ENCODE measurements at places on chromosomes 13 and 19. TPM values are rescaled to one million over a fixed set of nuclear protein-coding genes. Genes with fewer than 3 reads are reported as not detected.
A peak's percentile ranks its signal among the peaks of the same experiment; 100 is the strongest.

DNA sequence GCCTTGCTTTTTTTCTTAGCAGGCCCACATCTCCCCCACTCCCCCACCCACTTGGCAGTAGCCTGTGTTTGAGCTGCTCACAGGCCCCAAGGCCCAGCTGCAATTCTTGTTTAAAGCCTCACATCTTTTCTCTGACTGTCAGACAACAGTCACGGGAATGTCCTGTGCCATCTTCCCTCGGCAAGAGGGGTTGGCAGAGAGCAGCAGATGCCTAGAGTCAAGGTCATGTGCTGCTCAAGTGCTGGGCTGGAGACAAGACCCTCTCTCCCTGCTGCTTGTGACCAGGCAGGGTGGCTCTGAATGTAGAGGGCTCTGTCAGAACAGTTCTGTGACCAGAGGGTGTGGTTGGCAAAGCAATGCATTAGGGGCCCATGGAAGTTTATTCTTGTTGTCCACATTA, 47.4 kb downstream of the BBC3 start:
- DNase-seq: no peak

- DNase-seq: no peak
These were observed 421 bp downstream of the ARID3A start for GRCh38 chr19:926323-926588.

Gene TRIM13
- 25.1 TPM for total RNA-seq

Gene KIR3DL1
- total RNA-seq: not detected

DNA sequence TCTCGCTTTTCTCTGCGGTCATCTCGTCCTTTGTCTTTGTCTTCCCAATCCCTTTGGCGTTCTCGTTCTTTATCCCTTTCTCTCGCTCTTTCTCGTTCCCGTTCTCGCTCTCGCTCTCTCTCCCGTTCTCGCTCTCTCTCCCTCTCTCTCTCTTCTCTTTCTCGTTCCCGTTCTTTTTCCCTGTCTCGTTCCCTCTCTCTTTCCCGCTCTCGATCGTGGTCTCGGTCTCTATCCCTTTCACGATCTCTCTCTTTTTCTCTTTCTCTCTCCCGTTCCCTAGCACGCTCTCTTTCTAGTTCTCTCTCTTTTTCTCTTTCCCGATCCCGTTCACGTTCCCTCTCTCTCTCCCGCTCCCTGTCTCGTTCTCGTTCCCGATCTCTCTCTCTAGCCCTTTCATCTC, 77.2 kb downstream of the ZC3H13 start:
- DNase-seq: no peak

DNA sequence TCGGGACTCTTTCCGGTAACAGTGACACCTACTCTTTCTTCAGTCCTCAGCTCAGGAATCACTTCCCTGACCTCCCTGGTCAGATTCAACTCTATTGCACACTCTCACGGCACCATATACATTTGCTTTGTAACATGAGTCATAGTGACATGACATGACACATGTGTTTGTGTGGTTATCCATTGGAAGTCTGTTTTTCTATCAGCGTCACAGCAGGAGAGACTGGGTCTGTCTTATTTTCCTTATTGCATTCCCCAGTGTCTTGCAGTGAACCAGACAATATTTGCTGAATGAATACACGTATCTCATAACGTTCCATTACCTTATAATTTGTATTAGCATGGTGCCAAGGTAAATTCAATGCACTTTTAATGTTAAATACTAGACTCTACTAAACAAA, 102.0 kb downstream of the DCLK1 start:
- no peak for DNase-seq

- DNase-seq: peak; percentile 97
These were observed at the start of gene MFSD12 for GRCh38 chr19:3557461-3558248. Gene MFSD12, minus strand, starts transcription at chr19:3557586. Its CDS starts 183 bp downstream, at chr19:3557403.

Gene FGF22
- total RNA-seq: 3.2 TPM

GRCh38 chr19:14116525-14116917, 1.0 kb downstream of the PRKACA start:
- no peak for DNase-seq

- DNase-seq: no peak
These were observed 537.6 kb downstream of the KLF5 start for GRCh38 chr13:73596382-73596781.

DNA sequence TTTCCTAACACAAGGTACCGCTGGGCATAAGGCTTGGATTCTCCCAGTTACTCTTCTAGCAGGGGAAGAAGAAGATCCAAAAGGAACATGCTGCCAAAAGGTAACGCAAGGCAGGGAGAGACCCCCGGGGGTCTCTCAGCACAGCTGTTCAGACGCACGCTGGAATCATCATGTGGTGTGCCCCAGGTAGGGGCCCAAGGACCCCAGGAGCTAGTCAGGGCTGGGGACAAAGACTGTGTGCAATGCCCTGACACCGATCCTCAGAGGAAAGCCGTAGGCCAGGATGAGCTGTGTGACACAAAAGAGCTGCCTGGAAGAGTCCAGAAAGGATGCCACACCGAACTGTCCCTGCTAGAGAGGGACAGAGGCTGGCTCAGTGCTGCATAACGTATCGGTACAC, 22.3 kb upstream of the EPHX3 start:
- DNase-seq: no peak

GRCh38 chr13:52780611-52781010, 41.0 kb upstream of the CNMD start:
- DNase-seq: no peak

GRCh38 chr19:4518345-4519171, at the start of gene PLIN4:
Gene PLIN4, minus strand, starts transcription at chr19:4518486. Its CDS starts 214 bp downstream, at chr19:4518272.
- DNase-seq: no peak

Gene PSG2
- total RNA-seq: not detected

Gene FFAR3
- total RNA-seq: 0.76 TPM

DNA sequence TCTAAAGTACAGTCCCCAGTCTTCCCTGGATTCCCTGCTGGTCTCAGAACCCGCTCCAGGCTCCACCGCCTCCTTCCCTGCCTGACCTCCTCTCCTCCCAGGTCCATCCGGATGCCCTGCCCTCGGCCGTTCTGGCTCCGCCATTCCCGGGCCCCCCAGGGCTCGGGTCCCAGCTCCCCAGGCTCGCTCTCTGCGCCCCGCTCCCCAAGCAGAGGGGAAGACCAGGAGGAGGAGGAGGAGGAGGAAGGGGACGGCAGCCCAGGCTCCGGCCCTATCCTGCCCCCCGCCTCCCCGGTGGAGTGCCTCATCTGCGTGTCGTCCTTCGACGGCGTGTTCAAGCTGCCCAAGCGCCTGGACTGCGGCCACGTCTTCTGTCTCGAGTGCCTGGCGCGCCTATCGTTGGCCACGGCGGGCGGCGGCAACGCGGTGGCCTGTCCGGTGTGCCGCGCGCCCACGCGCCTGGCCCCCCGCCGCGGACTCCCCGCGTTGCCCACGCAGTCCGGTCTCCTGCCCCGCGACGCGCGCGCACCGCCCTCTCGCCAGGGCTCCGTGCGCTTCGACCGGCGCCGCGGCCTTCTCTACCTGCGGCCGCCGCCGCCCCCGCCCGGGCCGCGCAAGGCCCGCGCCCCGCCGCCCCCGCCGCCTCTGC, 647 bp downstream of the RNF225 start:
- DNase-seq: no peak

GRCh38 chr19:31461814-31462539, 112.7 kb upstream of the TSHZ3 start:
- DNase-seq: no peak

Gene METTL21C
- not detected for total RNA-seq

DNA sequence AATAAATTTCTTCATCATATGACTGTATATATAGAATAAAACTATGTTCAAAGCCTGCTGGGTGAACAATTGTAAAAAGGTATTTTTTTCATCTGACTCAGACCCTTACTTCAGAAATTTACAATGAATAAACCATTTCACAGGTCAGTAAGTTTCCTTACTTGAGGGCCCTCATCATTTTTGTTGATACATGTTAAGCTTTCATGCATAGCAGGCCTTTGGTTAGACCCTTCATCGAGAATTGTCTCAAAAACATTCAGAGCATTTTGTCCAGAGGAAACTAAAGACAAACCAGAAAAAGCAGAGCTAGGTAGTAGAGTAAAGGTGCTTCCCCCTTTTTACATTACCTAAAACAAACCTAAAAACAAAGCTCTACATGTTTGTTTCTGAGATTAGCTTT, 46.2 kb downstream of the FNDC3A start:
- DNase-seq: no peak

GRCh38 chr19:30324982-30325381, 47.2 kb upstream of the ZNF536 start:
- no peak for DNase-seq
